ENCODE measurements at places on chromosomes 16 and 17.

- DNase-seq: no peak
These were observed 10.6 kb downstream of the MYH3 start for GRCh38 chr17:10646392-10646990.

- DNase-seq: no peak
These were observed 20.5 kb upstream of the CHP2 start for GRCh38 chr16:23734176-23734893.

DNA sequence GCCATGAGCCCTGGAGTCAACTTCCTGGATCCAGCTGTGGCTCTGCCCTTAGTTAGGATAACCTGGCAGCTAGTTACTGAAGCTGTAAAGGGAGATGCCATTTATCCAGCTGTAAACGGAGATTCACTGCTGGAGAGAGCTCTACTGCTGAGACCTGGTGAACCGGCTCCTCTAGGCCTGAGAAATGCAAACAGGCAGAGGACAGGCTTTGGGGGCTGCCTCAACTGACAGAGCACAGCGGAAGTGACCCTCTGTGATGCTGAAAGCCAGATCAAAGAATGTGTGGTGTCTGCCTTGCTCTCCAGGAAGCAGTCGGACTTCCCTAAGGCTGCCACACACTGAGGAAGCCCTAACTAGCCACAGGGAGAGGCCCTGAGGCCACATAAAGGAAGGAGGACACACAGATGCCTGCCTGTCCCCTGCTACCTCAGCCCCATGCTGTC, 21.9 kb upstream of the GPRC5C start:
- no peak for DNase-seq

DNA sequence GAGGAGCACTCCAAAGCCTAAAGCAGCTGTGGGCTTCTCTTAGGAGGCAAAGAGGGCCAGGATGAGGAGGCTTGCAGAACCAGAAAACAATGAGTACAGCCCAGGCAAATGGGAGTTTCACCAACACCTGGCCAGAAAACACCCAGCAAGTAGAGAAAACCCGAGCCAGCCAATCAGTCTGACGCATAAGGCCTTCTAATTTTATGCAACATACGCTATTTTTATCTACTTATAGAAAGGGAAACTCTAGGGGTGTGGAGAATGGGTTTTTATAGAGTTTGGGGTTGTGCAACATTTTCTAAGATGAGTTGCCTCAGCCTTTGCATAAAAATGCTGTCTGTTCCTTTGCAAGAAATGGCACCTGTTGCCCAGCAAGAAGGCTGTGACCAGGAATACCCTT, 529.0 kb upstream of the CDH5 start:
- DNase-seq: no peak

GRCh38 chr17:13306310-13306962, 288.6 kb upstream of the ELAC2 start:
- DNase-seq: no peak

GRCh38 chr17:40547079-40547784, 18.0 kb downstream of the CCR7 start:
- DNase-seq: no peak

GRCh38 chr17:73155410-73156165, 9.2 kb upstream of the SSTR2 start:
- DNase-seq: no peak

- DNase-seq: no peak
These were observed 9.7 kb downstream of the RAD51C start for GRCh38 chr17:58702045-58702476.

DNA sequence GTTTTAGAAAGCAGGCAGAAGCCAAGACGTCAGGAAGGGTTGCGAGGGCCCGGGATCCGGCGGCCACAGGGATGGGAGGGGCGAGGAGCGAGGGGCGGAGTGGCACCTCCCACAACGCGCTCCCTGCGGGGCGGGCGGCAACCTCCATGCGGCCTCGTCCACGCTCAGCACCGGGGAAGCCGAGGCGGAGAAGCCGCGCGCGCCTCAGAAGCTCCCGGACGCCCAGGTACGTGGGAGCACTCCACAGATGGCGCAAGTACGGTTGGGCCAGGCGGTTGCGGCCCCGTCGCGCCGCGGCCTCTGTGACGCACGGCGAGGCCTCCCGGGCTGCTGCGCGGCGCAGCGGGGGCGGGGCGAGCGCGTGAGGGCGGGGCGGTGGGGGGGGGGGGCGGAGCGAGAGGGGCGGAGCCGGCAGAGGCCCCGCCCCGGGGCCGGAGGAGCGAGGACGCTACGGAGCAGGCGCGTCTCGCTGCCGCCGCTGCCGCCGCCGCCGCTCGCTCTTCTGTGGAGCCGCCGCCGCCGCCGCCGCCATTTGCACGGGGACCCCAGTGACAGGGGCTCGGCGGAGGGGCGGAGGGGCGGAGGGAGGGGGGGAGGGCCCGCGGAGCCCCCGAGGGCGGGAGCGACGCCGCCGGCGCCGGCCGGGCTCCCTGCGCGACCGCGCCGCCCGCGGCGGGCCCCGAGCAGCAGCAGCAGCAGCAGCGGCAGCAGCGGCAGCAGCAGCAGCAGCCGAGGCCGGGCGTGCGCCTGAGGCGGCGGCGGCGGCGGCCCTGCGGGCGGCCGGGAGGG, at the start of gene TENT4B:
Gene TENT4B (plus strand): TSS at position 500 of the 789 bp plus-strand sequence. CDS start 316 bp downstream, outside the sequence.
- peak; percentile 49 for DNase-seq

- DNase-seq: no peak
These were observed 618.4 kb upstream of the SOX9 start for GRCh38 chr17:71502443-71502842.

GRCh38 chr17:73192206-73192893, 505 bp upstream of the COG1 start:
- DNase-seq: peak; percentile 84

- DNase-seq: no peak
These were observed 406.7 kb upstream of the MAF start for GRCh38 chr16:80007231-80007630.

DNA sequence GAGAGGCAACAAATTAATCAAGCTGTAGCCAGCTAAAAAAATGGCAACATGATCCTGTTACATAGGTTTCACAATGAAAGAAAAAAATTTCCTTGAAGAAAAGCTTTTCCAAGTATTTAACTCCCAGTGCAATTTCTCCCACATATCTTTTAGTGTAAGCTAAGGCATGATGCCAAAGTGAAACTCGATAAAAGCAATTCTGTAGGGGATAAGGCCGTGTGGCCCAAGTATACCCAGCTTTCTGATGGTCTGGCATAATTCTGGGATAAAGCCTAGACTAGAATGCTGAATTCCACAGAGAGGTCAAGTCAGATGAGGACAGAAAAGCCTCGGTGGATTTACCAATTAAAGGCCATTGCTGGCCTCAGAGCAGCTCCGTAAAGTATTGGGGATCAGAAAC, 36.2 kb downstream of the CTCF start:
- DNase-seq: no peak

- DNase-seq: no peak
These were observed 21.9 kb upstream of the CAPN15 start for GRCh38 chr16:505479-506245.

DNA sequence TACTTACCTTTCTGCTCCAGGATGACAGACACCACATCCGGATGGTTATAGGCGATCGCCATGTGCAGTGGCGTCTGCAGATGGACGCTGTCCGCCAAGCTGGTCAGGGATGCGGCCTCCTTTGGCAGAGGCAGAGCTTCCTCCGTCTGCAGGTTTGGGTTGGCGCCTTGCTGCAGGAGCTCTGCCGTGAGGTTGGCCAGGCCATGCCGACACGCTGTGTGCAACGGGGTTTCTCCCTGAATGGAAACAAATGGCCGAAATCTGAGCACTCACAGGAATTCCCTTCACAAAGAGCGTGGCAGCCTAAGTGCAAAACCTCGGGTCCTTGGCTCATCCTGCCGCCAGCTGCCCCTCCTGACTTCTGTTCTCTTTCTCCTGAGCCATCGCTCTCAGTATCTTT, 41.8 kb downstream of the CYB5D2 start:
- no peak for DNase-seq

DNA sequence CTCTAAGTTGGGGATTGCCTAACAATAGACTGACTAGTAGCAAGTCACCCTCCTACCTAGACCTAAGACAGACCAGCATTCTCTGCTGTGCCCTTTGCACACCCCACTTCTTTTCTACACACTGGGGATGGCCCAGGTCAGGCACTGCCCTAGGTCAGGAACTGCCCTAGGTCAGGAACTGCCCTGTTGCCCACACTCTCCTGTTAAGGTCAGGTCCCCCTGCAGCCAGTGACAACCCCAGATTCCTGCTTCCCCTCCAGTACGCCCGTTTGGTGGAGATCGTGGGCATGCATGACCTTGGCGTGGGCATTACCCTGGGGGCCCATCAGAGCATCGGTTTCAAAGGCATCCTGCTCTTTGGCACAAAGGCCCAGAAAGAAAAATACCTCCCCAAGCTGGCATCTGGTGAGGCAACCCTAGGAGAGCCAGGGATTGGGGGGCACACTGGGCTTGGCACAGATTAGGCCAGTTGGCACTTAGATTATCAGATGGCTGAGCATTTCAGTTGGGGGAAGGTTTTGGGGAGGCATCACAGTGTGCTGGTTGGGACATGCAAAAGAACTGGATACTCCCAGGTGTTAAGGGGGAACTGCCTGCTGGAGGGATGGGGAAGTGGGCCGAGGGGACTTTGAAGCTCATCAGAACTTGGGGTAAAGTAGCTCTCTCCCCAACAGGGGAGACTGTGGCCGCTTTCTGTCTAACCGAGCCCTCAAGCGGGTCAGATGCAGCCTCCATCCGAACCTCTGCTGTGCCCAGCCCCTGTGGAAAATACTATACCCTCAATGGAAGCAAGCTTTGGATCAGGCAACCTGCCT, 1.7 kb downstream of the ACADVL start:
- no peak for DNase-seq

DNA sequence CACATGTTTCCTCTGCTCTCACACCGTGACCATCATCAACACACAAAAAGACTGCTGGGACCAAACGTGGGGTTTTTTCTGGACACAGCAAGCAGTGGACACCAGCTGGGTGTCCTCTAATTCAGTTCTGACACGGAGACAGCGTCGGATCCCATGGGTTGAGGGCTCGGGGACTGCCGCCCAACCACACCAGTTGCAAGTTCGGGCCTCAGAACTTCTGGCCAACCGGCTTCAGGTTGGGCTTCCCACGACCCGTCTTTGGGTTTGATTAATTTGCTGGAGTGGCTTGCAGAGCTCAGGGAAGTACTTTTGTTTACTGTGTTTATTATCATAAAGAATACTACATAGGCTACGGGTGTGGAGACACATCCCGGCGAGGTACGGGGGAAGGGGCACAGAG, 97.8 kb downstream of the BANP start:
- no peak for DNase-seq

DNA sequence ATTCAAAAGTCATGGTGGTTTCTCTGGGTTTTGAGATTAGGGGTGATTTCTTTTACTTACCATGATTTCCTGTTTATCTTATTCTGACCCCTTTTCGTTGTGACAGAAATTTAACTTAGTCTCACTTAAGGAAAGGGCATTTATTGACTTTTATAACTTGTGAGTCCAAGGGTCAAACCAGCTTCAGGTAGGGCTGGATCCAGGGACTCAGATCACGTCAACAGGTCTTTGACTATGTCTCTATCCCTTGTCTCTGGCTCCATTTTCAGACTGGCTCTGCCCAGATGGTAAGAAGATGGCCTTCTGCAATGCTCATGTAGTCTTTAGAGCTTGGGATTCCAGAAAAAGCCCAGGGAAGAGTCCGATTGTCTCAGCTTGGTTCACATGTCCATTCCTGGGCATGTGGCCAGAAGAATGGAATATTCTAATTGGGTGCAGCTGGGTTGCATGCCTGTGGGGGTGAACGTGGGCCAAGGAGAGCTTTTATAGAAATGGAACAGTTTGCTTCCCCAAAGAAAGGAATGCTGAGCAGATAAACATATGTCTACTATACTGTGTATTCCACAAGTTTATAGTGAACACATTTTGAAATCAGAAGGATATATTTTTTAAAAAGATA, 13.4 kb downstream of the USP43 start:
- no peak for DNase-seq

DNA sequence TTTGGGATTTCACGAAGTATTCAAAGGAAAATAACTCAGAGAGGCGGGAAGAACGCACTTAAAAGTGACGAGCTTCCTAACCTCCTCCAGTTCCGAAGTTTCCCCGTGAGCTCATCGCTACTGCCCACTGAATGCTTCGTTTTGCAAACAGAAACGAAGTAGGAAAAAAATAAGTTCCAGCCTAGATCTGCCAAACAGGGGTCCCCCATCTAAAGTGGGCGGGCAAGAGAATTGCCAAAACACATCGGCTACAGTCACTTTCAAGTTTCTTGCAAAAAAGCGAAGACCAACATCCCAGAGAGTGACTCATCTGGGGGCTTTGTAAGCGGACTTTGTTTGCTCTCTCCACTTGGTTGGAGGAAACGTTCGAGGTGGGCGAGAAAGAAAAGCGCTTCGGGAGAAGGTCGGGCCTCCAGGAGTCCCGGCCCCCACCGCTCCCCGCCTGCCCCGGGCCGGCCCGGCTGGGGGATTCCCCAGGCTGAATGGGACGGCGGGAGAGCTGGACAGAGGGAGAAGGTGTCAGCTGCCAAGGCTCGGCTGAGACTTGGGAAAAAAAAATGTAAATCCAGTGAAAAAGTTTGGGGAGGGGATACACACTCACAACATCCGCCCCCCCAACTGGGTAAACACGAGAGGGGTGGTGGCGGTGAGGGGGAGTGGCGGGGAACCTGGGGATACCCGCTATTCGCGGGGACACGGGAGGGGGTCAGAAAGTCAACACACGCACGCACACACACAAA, 1.0 kb downstream of the VEZF1 start:
- peak; percentile 21 for DNase-seq

DNA sequence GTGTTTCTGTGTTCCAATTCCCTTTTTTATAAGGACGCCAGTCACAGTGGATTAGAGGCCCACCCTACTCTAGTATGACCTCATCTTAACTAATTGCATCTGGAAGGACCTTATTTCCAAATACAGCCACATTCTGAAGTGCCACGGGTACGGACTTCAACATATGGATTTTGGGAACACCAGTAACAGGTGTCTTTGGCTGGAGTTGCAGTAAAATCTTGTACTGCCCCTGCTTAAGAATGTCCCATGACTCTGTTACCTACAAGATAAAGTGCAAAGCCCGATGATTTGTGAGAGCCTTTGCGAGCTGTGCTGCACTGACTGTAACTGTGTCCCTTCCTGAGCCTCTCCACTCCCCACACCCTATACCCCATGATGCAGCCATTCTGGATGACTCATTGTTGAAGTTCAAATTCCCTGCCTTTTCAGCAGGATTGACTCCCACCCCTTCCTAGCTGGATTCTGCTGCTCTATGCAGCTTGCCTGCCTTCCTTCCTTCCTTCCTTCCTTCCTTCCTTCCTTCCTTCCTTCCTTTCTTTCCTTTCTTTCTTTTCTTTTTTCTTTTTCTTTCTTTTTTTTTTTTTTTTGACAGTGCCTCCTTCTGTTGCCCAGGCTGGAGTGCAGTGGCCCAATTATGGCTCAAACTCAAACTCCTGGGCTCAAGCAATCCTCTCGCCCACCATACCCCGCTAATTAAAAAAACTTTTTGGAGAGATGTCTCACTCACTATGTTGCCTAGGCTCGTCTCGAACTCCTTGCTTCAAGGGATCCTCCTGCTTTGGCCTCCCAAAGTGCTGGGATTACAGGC, 2.1 kb downstream of the HCRT start:
- no peak for DNase-seq

- DNase-seq: peak; percentile 61
These were observed 7.4 kb upstream of the TMEM220 start for GRCh38 chr17:10737168-10737622.

GRCh38 chr17:44928136-44928535, 12.8 kb upstream of the GFAP start:
- DNase-seq: no peak
